ENCODE measurements at places on chromosomes 2 and 18.
A peak's percentile ranks its signal among the peaks of the same experiment; 100 is the strongest.

DNA sequence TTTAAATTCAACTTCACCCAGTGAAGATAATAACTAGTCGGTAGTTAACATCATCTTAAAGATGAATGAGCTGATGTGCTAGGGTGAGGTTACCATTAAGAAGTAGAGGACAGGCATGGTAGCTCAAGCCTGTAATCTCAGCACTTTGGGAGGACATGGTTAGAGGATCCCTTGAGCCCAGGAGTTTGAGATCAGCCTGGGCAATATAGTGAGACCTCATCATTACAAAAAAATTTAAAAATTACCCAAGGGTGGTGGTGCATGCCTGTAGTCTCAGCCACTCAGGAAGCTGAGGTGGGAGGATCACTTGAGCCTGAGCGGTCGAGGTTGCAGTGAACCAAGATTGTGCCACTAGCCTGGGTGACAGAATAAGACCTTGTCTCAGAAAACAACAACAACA lies 4.7 kb downstream of the GALNT5 start:
- no peak for DNase-seq

GRCh38 chr18:29652797-29653196 lies 1389.7 kb downstream of the DSC3 start:
- DNase-seq, result no peak

GRCh38 chr2:61045226-61045625 lies 20.4 kb upstream of the SANBR start:
- no peak for DNase-seq

DNA sequence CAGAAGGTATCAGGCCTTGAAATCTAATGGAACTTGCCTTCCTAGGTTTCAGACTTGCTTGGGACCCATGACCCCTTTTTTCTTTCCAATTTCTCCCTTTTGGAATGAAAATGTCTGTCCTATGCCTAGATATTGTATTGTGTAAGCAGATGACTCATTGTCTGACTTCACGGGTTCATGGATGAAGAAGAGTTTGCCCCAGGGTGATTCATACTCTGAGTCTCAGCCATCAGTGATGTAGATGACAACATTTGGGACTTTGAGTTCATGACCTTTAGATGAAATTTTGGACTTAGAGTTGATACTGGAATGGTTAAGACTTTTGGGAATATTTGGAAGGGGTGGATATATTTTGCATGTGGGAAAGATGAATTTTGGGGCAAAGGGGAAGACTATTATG lies 11.2 kb upstream of the SCYGR5 start:
- DNase-seq, result peak; percentile 83

GRCh38 chr2:223846515-223846914 lies 9.1 kb upstream of the AP1S3 start:
- DNase-seq, result peak; percentile 27

DNA sequence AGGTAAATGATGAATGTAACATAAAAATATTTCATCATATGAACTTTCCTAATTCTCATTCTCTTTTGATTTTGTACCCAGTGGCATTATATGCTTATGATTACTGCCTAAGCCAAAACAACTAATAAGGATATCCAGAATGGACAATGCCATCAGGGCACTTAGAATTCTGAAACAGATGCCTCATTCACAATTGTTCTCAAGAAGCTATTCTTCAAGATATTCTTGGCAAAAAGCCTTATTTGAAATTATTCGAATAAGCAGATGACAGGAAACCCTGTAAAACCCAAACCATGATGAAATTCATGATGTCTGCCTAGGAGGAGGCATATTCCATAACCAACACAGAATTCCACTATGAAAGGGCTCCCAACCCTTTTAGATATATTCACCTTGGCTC lies 353.2 kb upstream of the TRIB2 start:
- DNase-seq, result no peak

GRCh38 chr2:235780401-235780800 lies 286.6 kb downstream of the AGAP1 start:
- DNase-seq, result no peak

- peak; percentile 15 for DNase-seq
Observed at GRCh38 chr2:37472959-37473358, 128.5 kb downstream of the QPCT start.

DNA sequence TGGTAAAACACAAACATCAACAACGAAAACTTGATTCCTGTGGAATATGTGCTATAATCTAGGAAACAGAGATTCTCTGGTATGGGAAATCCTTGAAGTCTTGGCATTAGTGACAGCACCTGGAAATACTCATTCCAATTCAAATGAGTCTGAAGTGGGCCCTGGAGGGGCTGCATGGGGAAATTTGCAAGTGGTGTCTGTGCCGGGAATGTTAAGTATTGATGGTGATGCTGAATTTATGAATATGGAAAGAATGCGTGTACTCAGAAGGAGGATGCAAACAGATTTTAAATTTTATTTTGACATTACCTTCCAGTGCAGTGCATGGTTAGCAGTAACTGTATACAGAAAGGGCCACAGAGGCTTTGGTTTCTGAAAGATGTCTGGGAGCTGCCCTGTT lies 37.2 kb downstream of the PTPRM start:
- DNase-seq, result no peak

- DNase-seq, result no peak
Observed at GRCh38 chr18:44870631-44871502, 190.2 kb downstream of the SETBP1 start.

DNA sequence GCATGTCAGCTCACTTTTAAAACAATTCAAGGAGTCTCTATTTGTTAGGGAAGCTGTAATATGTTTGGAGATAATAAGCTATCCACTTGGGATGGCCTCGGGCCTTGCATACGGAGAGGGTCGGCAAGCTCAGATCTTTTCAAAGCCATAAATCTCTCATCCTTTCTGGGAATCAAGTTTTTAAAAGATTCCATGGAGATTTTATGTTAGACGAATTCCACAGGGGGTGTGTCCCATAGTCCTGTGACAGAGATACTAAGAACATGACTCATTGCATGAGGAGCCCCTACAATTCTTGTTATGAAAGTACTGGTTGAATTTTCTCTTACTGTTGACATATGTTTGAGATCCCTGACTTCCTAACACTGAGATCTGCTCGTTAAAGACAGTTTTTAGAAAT lies 108.7 kb downstream of the FEZ2 start:
- DNase-seq, result peak; percentile 61

- no peak for DNase-seq
Observed at GRCh38 chr2:106562268-106563186, 75.4 kb downstream of the CD8B2 start.

DNA sequence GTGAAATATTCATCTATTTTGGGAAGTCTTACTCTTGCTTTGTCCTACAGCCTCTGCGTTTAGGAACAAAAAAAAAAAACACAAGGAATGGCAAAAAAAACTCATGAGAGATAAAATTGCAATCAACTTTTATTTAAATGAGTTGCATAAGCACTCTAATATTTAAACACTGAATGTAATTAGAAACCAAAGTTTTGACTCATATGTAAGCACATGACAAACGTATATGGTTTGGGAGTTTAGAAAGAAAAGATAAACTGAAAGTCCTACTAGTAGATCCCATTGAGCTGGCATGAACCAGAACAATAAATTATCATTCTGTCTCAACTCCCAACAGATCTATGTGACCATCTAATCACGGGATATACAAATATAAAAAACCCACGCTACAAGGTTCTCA lies 44.8 kb downstream of the REV1 start:
- no peak for DNase-seq

GRCh38 chr18:55334875-55335274 lies 253.1 kb downstream of the TCF4 start:
- no peak for DNase-seq

DNA sequence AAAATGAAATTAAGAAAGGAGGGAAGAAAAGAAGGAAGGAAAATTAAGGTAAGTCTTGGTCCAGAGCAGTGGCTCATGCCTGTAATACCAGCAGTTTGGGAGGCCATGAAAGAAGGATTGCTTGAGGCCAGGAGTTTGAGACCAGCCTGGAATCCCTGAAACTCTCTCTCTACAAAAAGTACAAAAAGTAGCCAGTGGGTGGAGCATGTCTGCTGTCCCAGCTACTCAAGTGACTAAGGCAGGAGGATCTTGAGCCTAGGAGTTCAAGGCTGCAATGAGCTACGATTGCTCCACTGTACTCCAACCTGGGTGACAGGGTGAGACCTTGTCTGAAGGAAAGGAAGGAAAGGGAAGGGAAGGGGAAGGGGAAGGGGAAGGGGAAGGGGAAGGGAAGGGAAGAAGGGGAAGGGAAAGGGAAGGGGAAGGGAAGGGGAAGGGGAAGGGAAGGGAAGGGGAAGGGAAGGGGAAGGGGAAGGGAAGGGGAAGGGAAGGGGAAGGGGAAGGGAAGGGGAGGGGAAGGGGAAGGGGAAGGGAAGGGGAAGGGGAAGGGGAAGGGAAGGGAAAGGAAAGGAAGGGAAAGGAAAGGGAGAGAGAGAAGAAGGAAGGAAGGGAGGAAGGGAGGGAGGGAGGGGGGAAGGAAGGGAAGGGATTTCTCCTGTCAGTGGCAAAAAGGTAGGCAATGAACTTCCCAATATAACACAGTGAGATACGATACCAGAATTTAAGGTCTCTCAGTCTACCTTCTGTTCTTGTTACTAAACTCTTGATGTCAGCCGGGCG lies 412.8 kb downstream of the CMPK2 start:
- DNase-seq, result peak; percentile 48

DNA sequence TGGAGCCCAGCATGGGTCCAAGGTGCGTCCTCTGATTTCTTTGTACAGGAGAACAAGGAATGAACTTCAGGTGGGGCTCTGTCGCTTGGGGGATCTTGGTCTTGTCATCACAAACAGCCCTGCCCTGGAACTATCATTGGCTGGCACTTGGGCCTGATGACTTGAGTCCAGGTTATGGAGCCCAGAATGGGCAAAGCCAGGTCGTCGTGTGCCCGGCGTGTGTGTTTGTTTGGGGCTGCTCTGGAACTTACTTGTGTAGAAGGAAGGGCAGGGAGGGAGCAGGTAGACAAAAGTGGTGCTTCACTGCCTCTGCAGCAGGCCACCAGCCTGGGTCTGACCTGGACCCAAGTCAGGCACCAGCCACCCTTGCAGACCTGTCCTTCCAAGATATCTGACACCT lies 306.3 kb upstream of the HS6ST1 start:
- DNase-seq, result no peak

DNA sequence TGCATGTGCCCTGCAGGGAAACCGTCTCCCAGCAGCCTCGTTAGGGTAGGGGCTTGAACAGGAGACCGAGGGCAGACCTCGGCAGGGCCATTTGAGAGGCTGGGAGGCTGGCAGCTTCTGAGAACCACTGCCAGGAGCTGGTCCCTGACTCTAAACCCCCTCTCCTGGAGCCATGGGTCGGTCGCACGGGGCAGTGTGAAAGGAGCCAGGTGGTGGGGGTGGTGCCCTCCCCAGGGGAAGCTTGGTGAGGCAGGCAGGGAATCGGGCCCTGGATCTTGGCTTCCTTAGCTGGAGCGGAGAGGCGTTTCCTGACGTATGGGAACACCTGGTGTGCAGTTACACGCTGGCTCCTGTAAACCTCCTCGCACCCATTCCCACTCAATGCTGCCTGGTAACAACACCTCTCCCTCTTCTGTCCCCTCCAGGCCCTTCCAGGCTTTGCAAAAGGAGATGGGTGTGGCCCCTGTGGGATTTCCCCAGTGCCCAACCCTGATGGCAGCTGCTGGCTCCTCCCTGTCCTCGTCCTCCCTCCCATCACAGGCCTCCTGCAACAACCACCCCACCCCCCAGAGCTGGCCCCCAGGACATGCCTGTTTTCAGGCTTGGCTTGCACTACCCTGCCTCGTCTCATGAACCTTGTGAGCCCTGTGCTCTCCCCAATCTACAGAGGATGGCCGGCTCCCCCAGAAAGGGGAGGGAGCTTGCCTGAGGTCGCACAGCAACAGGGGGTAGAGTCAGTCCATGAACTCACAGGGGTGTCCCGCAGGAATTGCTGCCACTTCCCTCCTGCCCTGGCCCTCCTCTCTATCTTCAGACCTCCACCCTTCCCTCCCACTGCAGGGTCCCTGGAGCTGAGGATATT lies 24.4 kb downstream of the ADRA2B start:
- DNase-seq, result no peak

DNA sequence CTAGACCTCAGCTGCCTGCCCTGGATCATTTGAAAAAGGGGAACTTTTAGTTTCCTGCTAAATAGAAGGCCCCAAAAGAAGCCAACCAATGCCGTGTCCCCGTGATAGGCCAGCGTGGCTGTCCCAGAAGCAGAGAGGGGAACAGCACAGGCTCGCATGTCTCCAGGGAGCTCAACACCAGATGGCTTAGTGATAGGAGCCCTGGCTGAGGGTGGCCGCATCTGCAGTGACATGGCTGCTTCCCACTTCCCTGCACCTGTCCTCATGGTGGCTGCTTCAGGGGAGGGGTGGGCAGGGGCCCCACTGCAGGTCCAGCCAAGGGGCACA lies 79.6 kb downstream of the MBP start:
- DNase-seq, result no peak

GRCh38 chr2:225004597-225004996 lies 37.7 kb downstream of the DOCK10 start:
- DNase-seq, result peak; percentile 44

DNA sequence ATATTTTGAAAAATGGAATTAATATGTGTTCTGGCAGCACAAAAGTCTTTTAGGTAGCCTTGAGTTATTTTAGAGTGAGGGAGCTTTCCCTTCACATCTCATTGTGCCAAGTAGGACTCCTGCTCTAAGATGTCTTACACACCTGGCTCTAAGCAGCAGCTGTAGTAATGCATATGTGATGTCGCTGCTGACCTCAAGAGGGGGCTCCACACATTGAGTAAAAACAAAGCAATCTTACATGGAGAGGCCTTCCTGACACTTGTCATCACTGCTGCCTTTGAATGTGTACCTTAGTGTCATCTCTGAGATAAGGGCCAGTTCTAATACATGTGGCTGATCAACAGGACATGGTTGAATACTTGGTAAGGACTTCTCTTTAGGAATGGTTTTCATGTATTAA lies 75.8 kb downstream of the ACTR3 start:
- DNase-seq, result peak; percentile 62

DNA sequence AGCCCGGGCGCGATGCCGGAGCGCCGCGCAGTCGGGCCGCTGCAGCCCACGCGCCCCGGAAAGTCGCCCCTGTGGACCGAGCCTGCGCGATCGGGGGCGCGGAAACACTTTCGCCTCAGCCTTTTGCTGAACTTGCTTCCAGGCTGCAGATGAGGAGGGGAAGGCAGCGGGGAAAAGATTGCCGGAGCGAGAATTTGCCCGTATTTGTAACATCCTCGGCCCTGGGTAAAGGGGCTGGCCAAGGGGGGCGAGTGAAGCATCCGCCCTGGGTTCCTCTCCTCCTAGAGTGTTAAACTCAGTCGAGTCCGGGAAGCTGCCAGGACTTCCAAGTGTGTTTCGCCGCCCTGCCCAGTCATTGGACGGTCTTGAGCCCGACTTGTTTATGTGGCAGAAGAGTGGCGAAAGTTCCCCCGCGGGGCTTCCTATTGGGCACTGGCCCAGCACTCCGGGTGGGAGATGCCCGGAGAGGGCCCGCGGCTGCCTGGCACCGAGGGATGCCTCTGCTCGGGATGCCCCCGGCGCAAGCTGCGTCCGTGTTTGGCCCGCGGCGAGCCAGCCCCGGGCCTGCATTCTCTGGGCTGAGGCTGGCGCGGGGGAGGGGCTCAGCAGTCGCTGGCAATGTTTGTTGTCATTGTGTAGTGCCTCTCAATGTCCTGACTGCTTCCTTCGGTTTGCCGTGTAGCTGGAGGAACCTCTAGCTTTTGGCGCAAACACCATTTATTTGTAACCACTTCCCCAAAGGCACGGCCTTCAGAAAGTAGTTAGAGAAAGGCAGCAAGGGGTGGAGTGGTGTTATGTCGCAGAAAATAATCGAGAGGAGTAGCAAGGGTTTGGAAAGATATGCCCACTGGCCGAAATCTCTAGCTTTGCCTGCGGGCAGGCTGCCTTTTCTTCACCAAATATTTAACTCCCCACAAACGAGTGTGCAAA lies 1.1 kb downstream of the CYBRD1 start:
- peak; percentile 70 for DNase-seq

- no peak for DNase-seq
Observed at GRCh38 chr18:59448546-59448945, 89.5 kb upstream of the LMAN1 start.

- no peak for DNase-seq
Observed at GRCh38 chr2:227035711-227036367, 128.2 kb downstream of the COL4A4 start.
